Posterior vena cava (tissue), 2 donors: ENCODE measurements at places on chromosomes 5 and 9. TPM values are rescaled to one million over a fixed set of nuclear protein-coding genes. Genes with fewer than 3 reads are reported as not detected.

The DOCK8 gene
- total RNA-seq: 17.9 TPM

The CCL27 gene
- total RNA-seq: not detected

The TMEM252 gene
- not detected for total RNA-seq

DNA sequence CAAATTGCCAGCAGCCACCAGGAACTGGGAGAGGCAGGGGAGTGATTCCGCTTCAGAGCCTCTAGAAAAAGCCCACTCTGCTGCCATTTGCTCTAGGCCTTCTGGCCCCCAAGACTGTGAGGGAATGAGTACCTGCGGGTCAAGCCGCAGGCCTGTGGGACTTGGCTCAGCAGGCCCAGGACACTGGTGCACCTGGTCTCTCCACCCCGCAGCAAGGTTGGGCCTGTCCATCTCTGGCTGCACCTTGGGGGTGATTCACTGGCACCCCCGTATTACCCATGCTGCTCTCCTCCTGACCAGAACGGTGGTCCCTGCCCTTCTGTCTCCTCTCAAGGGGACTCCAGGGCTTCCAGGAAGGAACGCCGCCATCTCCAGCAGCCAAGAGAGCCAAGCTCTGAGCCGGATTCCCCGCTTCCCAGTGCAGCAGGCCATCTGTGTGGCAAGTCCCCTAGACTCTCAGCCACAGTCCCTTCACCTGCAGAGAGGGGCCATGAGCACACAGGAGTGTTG lies 78.4 kb upstream of the OLFM1 start:
- no peak for DNase-seq

GRCh38 chr5:38994324-38994927 lies 79.8 kb downstream of the RICTOR start:
- no peak for DNase-seq

DNA sequence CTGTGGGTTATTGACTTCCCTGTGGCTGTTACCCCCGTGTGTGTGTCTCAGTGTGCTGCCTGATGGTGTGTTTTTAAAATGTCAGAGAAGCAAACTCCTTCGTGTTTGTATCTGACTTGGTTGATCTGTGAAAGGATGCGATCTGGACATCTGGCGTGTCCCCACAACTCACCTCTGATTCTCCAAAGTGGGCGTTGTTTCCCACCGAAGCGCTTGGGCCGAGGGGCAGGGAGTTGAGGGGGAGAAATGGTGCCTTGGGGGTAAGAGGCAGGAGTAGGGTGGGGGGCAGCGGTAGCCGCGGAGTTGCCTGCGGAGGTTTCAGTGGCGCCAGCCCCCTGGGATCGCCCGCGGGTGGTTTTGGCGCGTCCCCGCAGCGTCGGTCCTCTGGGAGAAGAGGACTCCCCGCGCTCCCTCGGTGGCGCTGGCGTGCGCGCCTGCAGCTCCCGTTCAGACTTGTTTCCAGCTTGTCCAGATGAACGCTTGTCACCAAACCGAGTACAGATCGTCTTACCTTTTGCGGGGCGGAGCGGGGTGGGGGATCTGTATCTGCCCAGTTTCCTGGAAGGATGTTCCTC lies 1.1 kb downstream of the MAST4 start:
- DNase-seq: peak; percentile 80

DNA sequence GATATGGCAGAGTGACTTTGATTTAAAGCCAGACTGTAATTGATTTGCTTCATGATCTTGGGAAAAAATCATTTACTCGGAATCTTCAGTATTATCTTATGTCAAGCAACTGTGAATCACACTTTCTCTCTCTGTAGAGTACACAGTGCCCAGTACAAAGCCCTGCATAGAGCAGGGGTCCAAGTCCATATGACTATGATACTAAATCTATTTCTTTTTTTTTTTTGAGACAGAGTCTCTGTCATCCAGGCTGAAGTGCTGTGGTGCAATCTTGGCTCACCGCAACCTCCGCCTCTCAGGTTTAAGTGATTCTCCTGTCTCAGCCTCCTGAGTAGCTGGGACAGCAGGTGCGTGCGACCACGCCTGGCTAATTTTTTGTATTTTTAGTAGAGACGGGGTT lies 194.8 kb upstream of the SEMA6A start:
- no peak for DNase-seq

DNA sequence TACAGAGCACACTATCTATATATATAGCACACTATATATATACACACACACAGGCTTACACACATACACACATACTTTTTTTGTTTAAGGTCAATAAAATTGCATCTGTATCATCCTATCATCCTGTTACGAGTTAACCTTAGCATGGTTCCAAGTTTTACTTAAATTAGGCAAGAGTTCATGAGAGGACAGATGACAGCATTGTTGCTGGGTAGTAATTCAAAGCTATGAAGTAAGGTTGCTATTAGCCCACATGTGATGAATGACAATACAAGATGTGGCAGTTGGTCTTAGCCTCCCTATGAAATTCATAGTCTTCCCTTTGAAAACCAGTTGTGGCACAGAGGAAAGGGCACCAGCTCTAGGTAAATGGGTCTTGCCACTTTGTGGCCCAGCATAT lies 438.1 kb downstream of the ACTL7B start:
- DNase-seq: no peak

GRCh38 chr5:30152431-30152830 lies 1041.1 kb upstream of the CDH6 start:
- DNase-seq: no peak

- DNase-seq: no peak
These were observed 22.1 kb upstream of the PLPP6 start for GRCh38 chr9:4640027-4640426.

DNA sequence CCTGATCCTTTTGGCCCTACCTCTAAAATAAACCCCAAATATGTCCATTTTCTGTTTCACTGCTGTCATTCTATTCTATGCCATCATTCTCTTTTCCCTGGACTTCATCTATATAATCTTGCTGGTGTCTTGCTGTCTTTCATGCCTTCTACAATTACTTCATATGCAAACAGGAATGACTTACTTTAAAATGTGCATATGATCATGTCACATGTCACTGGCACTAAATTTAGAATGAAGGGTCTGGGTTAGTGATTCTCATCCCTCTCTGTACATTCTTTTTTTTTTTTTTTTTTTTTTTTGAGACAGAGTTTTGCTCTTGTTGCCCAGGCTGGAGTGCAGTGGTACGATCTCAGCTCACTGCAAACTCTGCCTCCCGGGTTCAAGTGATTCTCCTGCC lies 22.9 kb downstream of the FAF2 start:
- DNase-seq: no peak

DNA sequence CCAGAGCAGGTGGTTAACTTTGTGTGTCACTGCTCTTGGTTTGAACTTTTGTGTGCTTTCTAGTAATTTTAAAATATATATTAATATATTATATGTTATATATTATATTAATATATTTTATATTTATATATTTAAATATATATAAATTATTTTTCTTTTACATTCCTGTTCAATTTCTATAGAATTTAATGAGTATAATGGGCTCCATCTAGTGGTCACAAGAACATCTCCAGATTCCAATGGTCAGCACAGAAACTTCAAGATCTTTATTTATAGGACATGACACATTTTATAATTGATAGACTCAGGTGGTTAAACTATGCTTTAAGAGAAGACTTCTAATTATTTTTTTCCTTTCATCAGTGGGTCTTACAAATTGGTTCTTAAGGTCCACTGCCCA lies 39.1 kb downstream of the COL23A1 start:
- DNase-seq: no peak

GRCh38 chr9:80143899-80144298 lies 572.1 kb downstream of the TLE4 start:
- DNase-seq: no peak

GRCh38 chr5:83281176-83281575 lies 190.4 kb upstream of the VCAN start:
- DNase-seq: no peak

GRCh38 chr5:35415309-35415708 lies 185.0 kb upstream of the PRLR start:
- no peak for DNase-seq

- peak; percentile 81 for DNase-seq
These were observed 848 bp downstream of the RAD50 start for GRCh38 chr5:132557478-132558172.

GRCh38 chr5:72480841-72481240 lies 26.4 kb downstream of the ZNF366 start:
- no peak for DNase-seq
